C1 segment of cervical spinal cord (tissue), 14 donors: ENCODE measurements at places on chromosomes 2 and 18.

DNA sequence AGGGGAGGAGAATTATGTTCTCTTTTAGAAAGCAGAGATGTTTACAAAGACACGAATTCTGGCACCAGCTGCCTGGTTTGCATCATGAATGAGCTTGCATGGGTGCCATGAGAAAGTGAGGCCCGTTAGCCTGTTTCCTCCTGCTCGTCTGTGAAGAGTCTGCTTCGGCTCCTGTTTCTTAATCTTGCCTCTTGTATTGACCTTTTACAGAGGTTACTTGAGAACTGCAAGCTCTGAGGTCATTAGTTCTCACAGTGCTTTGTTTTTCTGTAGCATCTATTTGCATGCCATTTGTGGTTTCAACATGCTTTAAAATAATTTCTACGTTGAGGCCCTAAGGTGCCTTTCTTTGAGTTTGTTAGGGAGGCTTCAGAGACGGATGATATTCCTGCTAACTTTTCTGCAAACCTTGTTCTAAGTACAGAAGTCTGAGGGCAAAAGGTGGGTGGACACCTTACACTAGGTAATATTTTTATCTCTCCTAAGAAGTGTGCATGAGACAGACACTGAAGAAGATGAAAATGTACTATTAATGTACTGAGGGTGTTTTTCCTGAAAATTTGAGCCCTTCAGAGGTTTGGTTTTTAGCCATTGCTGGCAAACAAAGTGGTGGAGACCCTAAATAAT lies 53.4 kb upstream of the LINC00305 start:
- no peak for DNase-seq

GRCh38 chr2:19355416-19355821 lies 3.0 kb downstream of the OSR1 start:
- DNase-seq = no peak

DNA sequence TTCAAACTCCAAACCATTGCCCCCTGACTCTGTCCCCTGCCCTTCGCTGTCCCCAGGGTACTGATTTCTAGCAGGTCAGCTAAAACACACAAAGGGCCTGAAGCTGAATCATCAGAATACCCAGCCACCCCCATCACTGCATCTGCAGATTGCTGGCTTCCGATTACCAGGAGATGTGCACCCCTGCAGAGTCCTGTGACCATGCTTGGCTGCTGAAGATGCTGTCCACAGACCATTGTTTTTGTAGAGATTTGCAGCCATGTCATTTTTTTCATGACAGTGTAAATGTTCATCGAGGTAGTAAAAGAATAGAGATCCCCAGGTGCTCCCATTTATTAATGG lies 463.3 kb downstream of the STK39 start:
- no peak for DNase-seq

DNA sequence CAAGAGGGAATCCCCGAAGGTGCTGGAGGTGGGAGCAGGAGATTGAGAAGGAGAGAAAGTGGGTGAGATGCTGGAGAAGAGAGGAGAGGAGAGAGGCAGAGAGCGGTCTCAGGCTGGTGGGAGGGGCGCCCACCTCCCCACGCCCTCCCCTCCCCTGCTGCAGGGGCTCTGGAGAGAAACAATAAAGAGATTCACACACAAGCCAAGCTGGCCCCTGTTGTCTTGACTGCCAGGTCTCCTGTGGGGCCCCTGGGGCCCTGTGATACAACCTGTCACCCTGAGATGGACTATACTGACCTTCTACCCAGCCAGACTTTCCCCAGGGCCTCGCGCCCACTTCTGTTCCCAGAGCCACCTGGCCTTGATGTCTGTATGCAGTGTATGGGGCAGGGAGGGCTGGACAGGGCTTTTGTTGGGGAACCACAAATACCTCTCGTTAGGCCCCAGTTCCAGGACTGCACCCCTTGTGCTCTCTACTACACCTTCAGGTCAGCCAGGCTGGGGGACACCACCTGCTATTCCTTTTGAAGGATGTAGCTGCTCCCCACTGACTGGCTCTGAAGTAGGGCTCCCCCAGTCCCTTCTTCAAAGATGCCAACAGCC lies 8.0 kb upstream of the SPEG start:
- no peak for DNase-seq

- no peak for DNase-seq
Observed at GRCh38 chr2:88144914-88145497, 17.1 kb upstream of the FABP1 start.

GRCh38 chr2:183291436-183291835 lies 167.2 kb downstream of the NUP35 start:
- DNase-seq = no peak

GRCh38 chr2:217166241-217166850 lies 306.5 kb upstream of the TNP1 start:
- DNase-seq = no peak
